ENCODE measurements at places on chromosomes 7 and 10. TPM values are rescaled to one million over a fixed set of nuclear protein-coding genes. Genes with fewer than 3 reads are reported as not detected.

OR2A7 gene
- 0.73 TPM for total RNA-seq

FRMPD2 gene
- not detected for total RNA-seq

ARL5B gene
- total RNA-seq: 19.1 TPM

CHST15 gene
- 1.9 TPM for total RNA-seq

DNA sequence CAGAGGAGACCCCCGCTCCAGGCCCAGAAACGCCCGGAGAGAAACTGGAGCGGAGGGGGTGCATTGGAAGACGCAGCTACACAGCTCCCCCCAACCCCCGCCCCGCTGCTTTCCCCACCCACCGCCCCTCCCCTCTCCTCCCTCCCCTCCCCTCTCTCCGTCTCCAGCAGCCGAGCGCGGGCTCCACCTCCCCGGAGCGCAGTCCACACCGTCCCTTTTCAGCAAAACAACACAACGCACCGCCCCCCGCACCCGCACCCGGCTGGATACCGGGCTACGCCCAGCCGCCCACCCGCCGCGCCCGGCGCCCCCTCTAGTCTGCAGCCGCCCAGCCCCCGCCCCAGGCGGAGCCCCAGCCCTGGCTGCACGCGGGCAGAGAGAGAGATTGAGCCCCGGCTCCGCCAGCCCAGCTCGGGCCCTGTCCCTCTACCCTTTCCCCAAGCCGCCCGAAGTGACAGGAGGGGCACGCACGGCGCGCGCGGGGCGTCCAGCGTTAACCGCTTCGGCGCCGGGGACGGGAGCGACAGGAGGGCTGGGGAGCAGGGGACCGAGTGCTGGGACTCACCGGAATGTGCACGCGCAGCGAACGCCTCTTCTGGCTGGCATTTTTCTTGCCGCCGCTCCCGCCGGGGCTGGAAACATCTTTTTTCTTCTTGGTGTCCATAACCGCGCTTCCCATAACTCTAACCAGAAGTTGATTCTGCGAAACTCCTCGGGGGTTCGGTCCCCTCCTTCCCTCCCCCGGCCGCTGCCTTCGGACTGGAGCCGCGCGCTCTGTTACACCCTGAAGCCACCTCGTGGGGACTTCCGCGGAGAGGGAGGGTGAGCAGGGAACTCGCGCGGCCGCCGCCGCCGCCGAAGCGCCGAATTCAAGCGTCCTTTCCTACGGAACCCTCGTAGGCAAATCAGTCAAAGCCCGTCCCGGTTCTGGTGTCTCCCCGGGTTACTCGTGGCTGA, 695 bp downstream of the PRKAG2 start:
- H3K27ac ChIP-seq: peak overlapping the region; percentile 70
- no peaks in the 10 kb centered on the region for H3K36me3 ChIP-seq
- H3K4me1 ChIP-seq: peaks cover 24% of the 10 kb centered on the region
- H3K4me3 ChIP-seq: peak overlapping the region; percentile 59

GRCh38 chr10:23439452-23439960, 631 bp downstream of the OTUD1 start:
- H3K27me3 ChIP-seq: no peaks in the 10 kb centered on the region
- peak overlapping the region; percentile 59 for H3K4me3 ChIP-seq
- DNase-seq: peak; percentile 44
- H3K36me3 ChIP-seq: no peaks in the 10 kb centered on the region
- peaks cover 16% of the 10 kb centered on the region for H3K4me1 ChIP-seq

- no peak overlapping the region for H3K27ac ChIP-seq
- H3K36me3 ChIP-seq: no peaks in the 10 kb centered on the region
- peaks cover 12% of the 10 kb centered on the region for H3K4me1 ChIP-seq
- H3K27me3 ChIP-seq: no peaks in the 10 kb centered on the region
- no peak overlapping the region for H3K4me3 ChIP-seq
Observed at GRCh38 chr7:44849885-44850544, 2.1 kb upstream of the H2AZ2 start.

DNA sequence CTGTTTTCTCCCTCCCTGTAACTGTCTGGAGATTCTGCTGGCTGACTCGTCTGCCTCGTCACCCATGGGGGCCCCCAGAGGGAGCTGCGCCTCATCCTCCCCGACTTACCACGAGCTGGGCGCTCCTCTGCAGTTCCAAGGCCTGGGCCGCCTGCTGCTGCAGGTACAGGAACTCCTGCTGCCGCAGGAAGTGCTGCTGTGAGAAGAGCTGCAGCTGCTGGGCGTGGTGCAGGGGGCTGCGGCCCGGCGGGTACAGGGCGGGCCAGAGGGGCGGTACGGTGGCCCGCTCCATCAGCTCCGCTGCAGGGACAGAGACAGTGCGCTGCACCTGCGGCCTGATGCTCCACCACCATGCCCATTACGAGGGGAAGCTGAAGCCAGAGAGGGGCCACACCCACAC, 47.7 kb downstream of the TNRC18 start:
- H3K4me1 ChIP-seq: peaks cover 10% of the 10 kb centered on the region
- no peak overlapping the region for H3K4me3 ChIP-seq

- H3K4me1 ChIP-seq: peaks cover 13% of the 10 kb centered on the region
- no peak overlapping the region for H3K27ac ChIP-seq
- H3K4me3 ChIP-seq: no peak overlapping the region
- H3K27me3 ChIP-seq: no peaks in the 10 kb centered on the region
Observed at GRCh38 chr10:4073912-4074311, 288.9 kb upstream of the KLF6 start.

- H3K36me3 ChIP-seq: no peaks in the 10 kb centered on the region
- DNase-seq: no peak
- H3K4me3 ChIP-seq: no peak overlapping the region
- no peaks in the 10 kb centered on the region for H3K27me3 ChIP-seq
Observed at GRCh38 chr10:60182691-60183090, 207.0 kb downstream of the ANK3 start.

DNA sequence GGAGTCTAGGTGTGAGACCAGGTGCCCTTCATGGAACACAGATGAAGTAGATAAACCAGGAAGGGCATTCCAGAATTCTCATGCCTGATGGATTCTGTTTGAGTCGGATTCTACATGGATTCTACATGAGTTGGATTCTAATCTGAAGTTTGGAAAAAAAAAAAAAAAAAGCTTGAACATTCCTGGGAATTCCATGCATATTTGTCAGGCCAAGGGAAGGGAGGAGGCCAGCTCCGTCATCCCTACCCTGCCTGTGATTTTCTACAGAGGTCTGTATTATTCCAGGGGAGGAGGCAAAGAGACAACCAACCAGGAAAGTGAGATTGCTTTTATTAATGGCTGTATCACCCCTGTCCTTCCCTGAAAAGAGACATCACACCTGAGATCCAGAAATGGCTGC, 27.8 kb upstream of the EBLN1 start:
- H3K4me3 ChIP-seq: no peak overlapping the region
- peaks cover 8% of the 10 kb centered on the region for H3K27me3 ChIP-seq
- H3K27ac ChIP-seq: no peak overlapping the region
- no peaks in the 10 kb centered on the region for H3K36me3 ChIP-seq
- DNase-seq: no peak

- H3K4me1 ChIP-seq: peaks cover 18% of the 10 kb centered on the region
- H3K36me3 ChIP-seq: no peaks in the 10 kb centered on the region
- no peak for DNase-seq
- peaks cover 2% of the 10 kb centered on the region for H3K27me3 ChIP-seq
- H3K4me3 ChIP-seq: no peak overlapping the region
Observed at GRCh38 chr7:130154501-130155317, 50.5 kb downstream of the TMEM209 start.

GRCh38 chr7:66682350-66683093, 53.8 kb downstream of the KCTD7 start:
- H3K4me3 ChIP-seq: peak overlapping the region; percentile 100
- no peaks in the 10 kb centered on the region for H3K36me3 ChIP-seq
- H3K4me1 ChIP-seq: peaks cover 21% of the 10 kb centered on the region
- no peaks in the 10 kb centered on the region for H3K27me3 ChIP-seq
